ENCODE measurements at places on chromosomes 16 and 17. TPM values are rescaled to one million over a fixed set of nuclear protein-coding genes. Genes with fewer than 3 reads are reported as not detected.

The ACE gene
- not detected for total RNA-seq

DNA sequence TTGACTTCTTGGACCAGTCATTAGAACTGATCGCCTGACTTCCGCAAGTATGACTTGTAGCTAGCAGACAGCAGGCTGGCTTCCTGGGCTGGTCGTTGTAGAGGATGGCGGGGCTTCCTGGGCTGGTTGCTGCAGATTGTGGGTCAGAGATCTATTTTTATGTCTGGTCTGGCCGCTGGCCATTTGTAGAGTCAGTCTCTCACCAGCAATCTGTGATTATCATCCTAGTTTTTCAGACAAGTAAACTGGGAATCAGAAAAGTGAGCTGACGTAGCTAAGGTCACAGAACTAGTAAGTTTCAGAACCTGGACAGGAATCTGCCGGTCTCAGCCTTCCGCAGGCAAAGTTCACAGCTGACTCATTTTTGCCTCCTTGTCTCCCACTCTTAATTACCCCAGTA lies 19.1 kb downstream of the GPR142 start:
- no peak for DNase-seq

GRCh38 chr16:50467943-50468748 lies 80.0 kb upstream of the NKD1 start:
- no peak for DNase-seq

DNA sequence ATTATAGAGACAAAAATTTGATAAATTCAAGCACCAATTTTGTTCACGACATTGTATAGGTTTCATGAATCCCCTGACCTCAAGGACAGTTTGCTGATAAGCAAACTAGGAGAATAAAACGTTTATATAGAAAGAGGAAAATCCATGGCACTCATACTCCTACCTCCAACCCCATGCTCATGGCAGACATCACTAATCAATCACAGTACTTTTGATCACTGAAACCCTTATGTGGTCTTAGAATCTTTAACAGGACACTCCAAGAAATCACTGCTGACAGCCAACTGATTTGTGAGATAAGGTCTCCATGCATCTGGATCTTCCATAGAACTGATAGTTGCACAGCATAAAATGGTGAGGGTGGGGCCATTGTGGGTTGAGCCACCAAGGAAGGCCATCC lies 4.7 kb upstream of the NHERF1 start:
- no peak for DNase-seq

- no peak for DNase-seq
Observed at GRCh38 chr16:85908889-85909589, 10.1 kb downstream of the IRF8 start.

DNA sequence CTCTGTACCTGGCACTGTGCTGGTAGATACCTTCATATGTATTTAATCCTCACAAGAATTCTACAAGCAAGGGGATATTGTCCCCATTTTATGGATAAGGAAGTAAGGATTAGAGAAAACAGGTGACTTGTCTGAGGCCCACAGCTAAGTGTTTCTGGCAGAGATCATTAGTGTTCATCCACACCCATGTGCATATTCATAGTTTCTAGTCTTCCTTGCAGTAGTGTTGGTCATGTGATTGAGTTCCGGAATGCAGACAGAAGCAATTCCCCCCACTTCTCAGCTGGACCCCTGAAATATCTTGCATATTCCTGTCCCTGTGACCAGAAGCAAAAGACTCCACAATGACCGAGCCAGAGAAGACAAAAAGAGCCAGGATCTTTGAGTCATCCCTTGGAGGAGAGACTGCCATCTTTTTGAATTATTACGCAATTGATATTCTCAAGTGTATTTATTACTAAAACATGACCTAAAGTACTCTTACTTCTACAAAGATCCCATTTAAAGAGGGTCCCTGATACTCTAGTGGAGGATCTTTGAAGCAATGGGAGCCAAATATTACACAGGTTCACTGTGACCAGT lies 43.4 kb downstream of the SOX9 start:
- peak; percentile 17 for DNase-seq

The AXIN1 gene
- total RNA-seq = 49.5 TPM

The DNAH9 gene
- total RNA-seq = under 0.01 TPM

GRCh38 chr17:81573794-81574642 lies 21.9 kb upstream of the FAAP100 start:
- no peak for DNase-seq

DNA sequence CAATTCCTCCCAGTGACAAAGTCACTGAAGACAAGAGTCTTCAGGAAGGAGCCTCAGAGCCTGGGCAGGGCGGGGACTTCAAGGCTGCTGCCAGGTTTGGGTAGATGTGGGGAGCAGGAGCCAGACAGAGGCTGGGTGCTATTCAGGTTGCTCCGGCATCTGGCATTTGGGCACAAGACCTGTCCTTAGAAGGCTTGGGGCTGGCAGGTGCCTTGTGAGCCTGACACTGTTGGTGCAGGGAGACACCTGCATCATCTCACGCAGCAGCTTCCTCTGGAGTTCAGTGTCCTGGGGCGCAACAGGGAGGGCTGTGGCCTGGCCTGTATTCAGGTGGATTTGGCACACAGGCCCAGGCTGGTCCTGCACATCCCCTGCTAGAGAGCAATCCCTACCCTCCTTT lies 65.0 kb downstream of the MPRIP start:
- DNase-seq = no peak

DNA sequence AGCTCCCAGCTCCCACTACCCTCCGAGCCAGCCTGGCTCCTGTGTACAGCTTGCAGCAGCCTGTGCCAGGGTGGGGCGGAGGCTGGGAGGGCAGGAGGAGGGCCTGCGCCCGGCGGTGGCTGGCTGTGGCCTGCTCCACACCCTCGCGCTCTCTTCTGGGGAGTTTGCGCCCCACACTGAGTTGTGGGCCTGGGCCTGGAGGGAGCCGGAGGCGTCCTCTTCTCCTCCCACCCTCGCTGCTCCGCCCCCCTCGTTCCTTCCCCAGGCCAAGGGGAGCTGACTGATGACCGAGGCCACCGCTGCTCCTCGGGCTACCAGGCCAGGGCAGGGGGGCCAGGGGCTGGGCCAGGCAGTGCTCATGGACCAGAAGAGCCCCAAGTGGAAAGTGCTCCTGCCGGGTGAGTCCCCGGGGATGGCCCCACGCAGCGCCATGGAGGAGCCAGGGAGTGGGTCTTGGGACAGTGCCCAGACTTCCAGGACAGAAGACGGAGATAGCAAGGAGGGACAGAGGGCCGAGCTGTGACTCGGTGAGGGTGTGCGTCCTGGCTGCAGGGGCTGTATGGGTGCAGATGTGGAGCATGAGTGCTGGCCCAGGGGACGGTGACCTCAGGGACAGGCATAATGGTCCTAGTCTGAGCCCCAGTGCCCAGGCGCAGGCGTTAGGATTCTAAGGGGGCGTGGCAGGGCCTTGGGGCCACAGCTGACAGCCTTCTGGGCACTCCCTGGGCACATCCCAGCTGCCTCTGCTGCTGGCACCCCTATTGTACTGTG lies 242.1 kb upstream of the GSE1 start:
- peak; percentile 53 for DNase-seq

The MARCHF10 gene
- total RNA-seq = not detected

The PLD6 gene
- total RNA-seq = 4.0 TPM

- DNase-seq = no peak
Observed at GRCh38 chr17:30391534-30391933, 12.8 kb downstream of the CPD start.

DNA sequence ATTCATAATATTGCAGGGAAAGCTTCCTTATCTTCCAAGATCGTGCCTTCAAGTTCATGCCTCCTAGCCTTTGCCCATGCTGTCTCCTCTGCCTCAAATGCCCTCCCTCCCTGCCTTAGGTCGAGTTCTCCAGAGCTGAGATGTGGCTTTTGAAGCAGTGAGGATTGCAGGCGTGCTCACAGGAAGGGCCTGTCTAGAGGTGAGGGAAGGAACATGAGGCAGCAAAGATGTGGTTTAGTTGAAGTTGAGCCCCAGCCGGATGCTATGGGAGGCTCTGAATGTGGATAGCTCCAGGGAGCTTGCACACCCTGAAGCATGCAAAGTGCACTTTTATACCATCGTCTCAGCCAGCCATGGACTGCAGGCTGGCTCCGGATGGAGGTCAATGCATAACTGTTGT lies 754.6 kb upstream of the EEF2KMT start:
- DNase-seq = no peak

- DNase-seq = no peak
Observed at GRCh38 chr16:66389256-66390176, 23.0 kb downstream of the CDH5 start.

- DNase-seq = no peak
Observed at GRCh38 chr17:81706757-81707624, 3.8 kb downstream of the MRPL12 start.

DNA sequence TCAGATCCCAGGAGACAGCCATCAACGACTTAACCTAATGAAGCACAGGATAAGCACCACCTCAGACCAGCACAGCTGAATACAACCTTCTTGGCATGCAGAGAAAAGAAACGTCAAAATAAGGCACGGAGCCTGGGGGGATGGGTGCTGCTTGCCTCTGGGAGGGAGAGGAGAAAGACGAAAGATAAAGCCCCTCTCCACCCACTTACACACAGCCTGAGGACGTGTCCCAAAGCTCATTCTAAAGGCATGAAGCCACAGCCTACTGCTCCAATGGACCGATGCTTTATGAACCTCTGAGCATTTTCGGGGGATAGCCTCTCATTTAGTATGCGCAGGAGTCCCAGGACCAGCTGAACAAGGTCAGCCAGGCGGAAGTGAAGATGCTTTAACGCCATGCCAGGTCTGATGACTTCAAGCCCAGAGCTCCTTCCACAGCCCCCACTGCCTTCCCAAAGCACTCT lies 31.1 kb downstream of the ST3GAL2 start:
- no peak for DNase-seq

The OR4D1 gene
- not detected for total RNA-seq

DNA sequence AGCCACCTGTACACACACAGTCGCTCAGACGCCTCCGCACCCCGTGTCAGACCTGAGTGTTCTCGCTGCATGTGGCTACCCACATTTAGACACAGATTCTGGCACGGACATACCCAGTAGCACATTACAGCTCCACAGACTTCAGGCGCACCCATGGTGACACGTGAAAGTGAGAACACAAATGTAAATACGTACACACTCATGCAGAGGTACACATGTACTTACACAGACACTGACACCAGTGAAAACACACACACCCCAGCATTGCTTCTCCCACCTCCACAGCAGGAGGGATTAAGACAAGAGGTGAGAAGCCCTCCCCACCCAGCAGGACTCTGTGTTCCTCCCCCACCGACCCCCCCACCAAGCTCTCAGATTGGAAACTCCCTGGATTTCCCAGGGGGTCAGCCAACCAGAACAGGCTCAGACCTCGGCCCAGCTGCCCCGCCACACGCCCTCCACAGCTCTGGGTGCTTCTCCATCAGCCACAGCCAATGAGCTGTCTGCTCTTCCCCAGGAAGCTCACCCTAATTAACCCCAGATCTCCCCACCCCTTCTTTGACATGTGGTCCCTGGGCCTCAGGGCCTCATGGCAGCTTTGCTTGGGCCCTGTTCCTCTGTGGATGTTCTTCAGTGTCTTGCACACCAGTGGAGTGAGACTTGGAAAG lies 5.3 kb upstream of the FOXN1 start:
- DNase-seq = no peak

DNA sequence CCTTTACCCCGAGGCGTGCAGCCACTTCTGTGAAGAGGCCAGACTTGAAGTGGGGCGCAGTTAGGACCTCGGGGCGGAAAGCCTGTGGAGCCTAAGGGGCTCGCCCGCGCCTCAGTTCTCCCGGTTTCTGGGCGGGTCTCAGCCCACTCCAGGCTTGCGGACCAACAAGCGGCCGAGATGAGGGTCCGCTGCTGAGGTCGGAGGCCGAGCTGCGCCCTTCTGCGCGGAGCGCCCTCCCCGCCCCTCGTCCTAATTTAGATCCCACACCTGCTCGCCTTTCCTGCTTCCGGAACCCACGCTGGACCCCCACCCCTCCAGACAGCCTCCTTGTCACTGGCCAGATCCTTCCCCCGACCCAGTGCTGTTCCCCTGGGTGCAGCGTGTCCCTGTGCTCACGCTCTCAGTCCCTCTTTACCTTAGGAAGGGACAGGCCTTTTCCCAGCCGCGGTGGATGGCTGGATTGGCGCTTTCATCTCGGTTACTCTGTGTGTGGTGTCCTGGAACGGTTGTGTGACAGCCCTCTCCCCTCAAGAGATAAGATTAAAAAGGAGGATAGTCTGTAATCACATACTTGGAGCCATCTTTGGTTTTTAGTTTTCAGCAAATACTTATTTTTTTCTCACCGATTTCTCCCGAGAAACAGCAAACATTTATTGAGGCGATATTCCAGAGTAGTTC lies 933 bp upstream of the ATXN7L3 start:
- DNase-seq = no peak

DNA sequence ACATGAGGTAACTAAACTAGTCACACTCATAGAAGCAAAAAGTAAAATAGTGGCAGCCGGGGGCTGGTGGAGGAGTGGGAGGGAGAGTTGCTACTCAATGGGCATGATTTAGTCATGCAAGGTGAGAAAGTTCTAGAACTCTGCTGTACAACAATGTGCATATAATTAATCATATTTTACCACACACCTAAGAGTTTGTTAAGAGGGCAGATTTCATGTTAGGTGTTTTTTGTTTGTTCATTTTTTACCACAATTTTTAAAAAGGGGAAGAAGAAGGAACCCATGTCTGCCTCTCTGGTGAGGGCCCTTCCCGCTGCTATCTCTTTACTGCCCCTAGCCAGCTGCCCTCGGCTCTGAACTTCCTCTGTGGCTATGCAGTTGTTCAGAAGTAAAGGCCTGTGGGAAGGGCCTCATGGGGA lies 11.2 kb downstream of the CD300LB start:
- no peak for DNase-seq

- no peak for DNase-seq
Observed at GRCh38 chr16:24538756-24539294, 541 bp upstream of the RBBP6 start.

The TBC1D3 gene
- total RNA-seq = not detected

GRCh38 chr17:32303781-32304288 lies 38.1 kb downstream of the C17orf75 start:
- no peak for DNase-seq

DNA sequence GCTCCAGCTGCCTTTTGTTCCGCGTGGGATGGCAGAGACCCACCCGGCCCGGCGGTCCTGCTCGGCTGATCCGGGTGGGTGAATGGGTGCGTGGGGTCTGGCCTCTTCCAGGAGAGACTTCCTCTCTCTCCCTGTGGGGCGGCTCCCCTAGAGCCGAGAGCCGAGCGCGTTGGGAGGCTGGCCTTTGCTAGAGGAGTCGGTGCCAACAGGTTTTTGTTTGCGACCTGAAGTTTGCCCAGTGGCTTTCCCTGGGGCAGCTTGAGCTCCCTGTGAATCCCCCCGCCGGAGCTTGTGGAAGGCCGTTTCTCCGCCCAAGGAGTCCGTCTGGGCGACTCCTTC lies 970 bp downstream of the EPN2 start:
- DNase-seq = no peak
